T-cell (primary cell): ENCODE measurements at places on chromosomes 1 and 21.

DNA sequence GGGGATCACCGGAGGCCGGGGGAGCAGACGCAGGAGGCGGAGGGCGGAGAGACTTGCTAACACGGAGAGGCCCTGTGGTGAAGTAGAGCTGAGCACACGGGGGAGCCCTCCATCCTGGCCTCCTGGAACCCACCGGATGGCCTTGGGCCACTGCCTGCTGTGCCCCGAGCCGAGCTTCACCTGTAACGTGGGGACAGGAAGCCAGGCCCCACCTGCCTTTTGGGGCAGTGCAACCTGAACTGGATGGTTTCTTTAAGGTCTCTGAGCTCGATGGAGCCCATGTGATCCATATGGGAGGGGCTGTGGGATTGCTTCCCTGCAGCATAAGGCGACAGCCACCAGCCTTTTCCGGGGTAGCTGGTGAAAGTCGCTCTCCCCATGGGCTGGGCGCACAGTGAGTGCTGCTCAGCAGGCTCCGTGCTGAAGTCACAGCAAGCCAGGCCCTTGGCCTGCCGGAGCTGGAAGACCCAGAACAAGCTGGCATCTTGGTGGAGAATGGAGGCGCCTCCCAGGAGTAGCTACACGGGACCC is 35.8 kb downstream of the TFF3 start:
- DNase-seq = no peak

- DNase-seq = no peak
Measured at GRCh38 chr1:119388450-119388849, 19.9 kb downstream of the HAO2 start.

DNA sequence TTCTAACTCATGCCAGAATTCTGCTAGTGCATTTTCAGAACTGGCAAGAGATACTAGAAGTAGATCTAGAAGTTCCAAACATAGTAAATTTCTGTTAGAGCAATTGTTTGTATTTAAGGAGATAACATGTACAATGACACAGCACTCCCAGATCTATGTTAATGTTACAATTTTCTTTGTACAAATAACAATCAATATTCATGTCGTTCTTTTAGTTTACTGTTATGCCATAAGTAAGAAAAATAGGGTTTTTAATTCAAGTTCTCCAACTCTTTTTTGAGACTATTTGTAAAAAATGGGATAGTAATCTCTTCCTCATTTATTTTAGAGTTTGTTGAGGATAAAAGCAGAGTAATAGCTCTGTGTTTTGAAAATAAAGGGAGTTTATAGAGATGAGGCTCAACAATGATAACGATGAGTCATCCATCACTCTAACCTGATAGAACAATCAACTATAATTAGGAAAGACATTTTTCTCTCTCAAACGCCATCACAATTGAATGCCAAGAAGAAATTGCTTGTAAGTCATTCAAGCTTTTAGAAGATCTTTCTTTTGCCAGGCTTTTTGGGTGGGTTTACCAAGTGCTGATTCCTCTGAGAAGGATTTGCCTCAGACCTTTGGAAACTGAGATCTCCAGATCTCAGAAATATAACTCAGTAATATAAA is 638 bp downstream of the CD84 start:
- no peak for DNase-seq

DNA sequence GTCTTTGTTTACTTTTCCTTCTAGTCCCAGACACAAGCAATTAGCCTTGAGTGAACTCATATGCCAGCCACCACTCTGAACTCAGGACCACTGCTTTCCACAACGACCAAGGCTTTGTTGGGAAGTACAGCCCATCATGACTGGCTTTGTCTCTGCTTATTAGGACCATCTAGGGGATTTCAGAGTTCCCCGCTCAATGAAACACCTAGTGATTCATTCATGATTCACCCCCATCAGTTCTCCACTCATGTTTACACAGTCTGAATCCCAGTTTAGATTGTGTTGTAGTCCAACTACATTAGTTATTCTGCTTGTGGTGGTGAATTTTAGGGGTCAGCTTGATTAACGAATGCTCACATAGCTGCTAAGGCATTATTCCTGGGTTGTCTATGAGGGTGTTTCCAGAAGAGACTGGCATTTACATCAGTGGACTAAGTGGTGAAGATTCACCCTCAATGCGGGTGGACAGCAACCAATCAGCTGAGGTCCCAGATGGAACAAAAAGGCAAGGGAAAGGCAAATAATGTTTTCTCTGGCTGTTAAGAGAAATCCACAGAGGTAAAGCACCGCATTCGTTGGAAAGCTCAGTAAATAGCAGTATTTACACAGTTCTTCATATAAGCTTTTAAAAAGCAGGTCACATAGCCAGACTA is 122.7 kb downstream of the RGS21 start:
- DNase-seq = no peak

DNA sequence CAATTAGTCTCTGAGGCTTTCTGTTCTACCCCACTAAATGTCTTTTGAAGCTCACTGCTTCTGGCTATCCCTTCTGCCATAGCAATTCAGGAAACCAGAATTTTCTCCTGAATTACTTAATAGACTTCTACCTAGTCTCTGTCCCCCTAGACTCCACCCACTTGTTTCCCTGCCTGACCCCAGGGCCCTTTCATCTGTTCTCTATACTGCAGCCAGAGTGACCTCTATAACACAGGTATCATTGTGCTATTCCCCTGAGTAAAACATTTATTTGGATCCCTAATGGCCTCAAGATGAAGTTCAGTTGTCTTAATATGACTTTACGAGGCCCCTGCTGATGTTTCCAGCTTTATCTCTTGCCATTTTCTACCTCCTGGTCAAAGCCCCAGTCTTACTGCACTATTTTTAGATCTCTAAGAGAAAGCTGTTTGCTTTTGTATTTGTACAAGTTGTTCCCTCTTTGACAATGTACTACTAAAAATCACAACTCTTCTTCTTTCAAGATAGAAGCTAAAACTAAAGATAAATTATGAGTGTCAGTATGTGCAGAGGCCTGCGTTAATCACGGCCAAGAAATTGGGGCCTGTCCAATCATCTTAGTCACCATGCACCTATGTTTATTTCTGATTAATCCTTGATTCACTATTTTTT is 54.5 kb downstream of the ATP1B1 start:
- DNase-seq = no peak

- no peak for DNase-seq
Measured at GRCh38 chr1:66450043-66450514, 83.9 kb upstream of the SGIP1 start.

GRCh38 chr1:162383516-162383915 is 2.0 kb downstream of the C1orf226 start:
- DNase-seq = no peak

GRCh38 chr1:1879942-1880341 is 10.9 kb downstream of the GNB1 start:
- no peak for DNase-seq

GRCh38 chr1:14997646-14998276 is 155.8 kb upstream of the TMEM51 start:
- DNase-seq = no peak

GRCh38 chr1:62539028-62539447 is 58.3 kb upstream of the ANGPTL3 start:
- no peak for DNase-seq

GRCh38 chr1:28796352-28797211 is 15.4 kb upstream of the OPRD1 start:
- DNase-seq = no peak

- DNase-seq = no peak
Measured at GRCh38 chr1:36494971-36495370, 12.3 kb upstream of the CSF3R start.

DNA sequence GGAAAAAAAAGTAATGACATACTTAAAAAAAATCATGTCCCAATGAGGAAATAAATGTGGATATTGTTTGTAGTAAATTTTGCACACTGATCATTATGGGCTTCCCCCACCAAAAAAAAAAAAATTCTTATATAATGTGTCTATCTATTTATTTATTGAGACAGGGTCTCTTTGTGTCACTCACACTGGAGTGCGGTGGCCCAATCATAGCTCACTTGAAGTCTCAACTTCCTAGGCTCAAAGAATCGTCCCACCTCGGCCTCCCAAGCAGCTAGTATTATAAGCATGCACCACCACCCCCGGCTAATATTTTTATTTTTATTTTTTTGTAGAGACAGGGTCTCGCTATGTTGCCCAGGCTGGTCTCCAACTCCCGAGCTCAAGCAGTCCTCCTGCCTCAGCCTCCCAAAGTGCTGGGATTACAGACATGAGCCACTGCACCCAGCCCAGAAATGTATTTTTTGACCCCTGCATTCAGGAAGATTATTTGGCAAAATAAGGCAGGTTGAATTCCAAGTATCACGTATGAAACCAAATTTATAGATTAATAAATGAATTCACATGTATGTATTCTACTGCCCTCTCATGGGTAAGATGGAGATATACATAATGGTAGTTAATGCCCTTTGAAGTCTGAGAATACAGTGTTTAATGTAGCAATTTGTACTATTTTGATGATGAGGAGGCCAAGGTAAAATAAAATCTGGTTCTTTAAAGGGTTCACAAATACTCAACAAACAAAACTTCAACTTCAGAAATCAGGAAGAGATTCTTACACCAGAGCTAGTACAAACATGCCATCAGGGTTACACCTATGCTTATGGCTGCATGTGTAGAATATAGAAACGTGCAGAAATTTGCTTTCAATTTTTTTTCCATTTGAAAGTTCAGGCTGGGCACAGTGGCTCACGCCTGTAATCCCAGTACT is 1.4 kb upstream of the DENND2C start:
- no peak for DNase-seq

DNA sequence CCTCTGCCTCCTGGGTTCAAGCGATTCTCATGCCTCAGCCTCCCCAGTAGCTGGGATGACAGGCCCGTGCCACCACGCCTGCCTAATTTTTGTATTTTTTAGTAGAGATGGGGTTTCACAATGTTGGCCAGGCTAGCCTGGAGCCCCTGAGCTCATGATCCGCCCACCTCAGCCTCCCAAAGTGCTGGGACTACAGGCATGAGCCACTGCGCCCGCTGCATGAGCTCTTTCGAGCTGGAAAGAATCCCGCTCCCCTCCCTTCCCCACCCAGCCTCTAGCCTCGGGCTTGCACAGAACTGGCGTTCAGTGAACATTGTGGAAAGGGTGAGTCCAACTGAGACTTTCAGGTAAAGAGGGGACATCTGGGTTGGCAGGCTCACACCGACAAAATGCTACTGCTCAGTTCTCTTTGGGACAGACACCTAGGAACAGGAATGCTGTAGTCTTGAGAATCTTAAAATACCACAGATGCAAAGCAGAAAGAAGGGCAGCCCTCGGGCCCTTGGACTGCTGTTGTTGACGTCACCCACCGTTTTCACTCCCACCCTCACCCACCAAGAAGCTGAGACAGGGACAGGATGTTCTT is 9.7 kb upstream of the GNG4 start:
- no peak for DNase-seq

DNA sequence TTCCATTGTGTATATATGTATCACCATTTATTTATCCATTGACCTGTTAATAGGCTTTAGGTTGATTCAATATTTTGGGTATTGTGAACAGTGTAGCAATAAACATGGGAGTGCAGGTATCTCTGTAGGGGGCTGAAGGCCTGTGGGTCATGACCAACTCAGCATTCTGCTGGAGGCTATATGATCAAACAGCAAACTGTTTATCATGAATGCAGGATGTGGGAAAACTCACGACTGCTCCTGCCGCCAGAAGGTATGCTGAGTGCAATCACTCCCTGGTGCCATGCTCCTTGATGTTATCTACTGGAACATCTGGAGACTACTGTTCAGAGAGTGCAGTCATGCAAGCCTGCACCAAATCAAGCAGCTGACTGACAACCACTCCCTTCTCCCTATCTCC is 275.2 kb downstream of the COL11A1 start:
- DNase-seq = no peak

DNA sequence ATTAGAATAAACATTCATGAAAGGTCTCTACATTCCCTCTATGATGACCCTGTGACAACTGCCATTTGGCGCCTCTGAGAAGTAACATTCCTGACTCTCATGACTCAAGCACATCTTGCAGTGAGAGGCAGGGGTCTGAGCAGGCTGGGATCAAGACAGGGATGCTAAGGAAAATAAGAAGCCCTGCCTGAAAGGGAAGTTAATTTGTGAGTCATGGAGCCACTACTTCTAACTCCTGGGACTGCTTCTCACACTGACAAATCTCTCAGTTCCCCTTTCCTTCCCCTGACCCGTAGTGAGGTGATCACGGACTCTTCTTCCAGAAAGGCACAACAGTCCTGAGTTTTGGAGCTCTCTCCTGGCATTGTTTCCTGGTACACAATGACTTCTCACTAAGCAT is 231.9 kb downstream of the TNR start:
- no peak for DNase-seq

GRCh38 chr1:49125746-49126145 is 349.1 kb upstream of the BEND5 start:
- no peak for DNase-seq

- no peak for DNase-seq
Measured at GRCh38 chr1:221098471-221099405, 219.5 kb downstream of the HLX start.

GRCh38 chr1:201015551-201016091 is 7.9 kb downstream of the KIF21B start:
- no peak for DNase-seq

GRCh38 chr1:204828352-204828850 is 42.3 kb upstream of the NFASC start:
- DNase-seq = no peak

DNA sequence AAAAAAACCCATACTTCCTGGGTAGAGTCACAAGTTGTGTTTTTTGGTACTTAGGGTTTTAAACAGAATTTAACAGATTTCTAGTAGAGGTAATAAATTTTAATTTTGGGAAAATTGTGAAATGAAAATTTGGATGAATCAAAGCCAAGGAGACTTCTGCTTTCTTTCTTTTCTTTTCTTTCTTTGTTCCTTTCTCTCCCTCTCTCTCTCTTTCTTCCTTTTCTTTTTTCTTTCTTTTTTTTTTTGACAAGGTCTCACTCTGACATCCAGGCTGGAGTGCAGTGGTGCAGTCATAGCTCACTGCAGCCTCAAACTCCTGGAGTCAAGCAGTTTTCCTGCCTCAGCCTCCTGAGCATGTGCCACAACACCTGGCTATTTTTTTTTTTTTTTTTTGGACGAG is 46.9 kb upstream of the NEXN start:
- DNase-seq = no peak

DNA sequence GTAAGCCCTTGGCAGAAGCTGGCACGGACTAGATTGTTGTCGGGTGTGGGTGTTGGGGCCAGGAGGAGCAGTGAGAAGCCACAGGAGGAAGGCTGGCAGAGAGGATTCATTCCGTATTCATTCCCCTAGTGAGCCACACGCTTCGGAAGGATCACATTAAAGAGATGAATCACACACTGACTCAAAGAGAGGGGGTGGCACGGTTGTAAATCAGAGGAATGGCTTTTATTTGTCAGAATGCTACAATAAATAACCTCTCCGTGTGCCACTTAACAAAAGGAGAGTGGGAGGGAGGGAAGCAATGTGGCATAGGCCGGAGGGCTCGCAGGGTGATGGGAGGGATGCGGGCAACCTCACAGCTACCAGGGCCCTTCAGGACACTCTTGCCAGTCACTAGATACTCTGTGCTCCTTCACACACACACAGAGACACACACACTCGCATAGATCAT is 135.5 kb downstream of the HIVEP3 start:
- DNase-seq = no peak

DNA sequence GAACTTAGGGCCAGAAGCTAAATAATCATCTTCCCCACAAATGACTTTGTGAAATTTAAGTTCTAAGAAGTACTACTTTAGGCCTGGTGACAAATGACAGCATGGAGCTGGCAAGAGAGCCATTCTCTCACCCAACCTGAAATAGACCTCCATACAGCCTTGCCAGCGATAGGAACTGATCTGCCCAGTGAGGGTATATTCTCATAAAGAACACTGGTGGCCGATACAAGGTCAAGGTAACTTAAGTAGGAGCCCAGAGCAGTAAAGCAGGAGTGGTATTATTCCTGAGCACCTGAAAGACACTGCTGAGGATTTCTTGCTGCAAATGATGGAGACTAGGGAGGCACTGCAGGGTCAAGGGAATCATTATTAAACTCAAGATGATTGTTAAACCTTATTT is 2.6 kb upstream of the TTLL7 start:
- no peak for DNase-seq
